Activated gamma-delta T cell treated with Interleukin-2 at 50 U/mL for 16 hours (primary cell): ENCODE measurements at places on chromosomes 5 and 9.

- DNase-seq = no peak
Observed at GRCh38 chr5:94983861-94984535, 300.9 kb downstream of the MCTP1 start.

- peak; percentile 68 for DNase-seq
Observed at GRCh38 chr5:1445313-1445688, at the start of gene SLC6A3. SLC6A3 (minus strand) TSS chr5:1445440; CDS start chr5:1443197, 2,243 bp downstream.

GRCh38 chr5:56406838-56407237 lies 173.7 kb upstream of the ANKRD55 start:
- DNase-seq = no peak

DNA sequence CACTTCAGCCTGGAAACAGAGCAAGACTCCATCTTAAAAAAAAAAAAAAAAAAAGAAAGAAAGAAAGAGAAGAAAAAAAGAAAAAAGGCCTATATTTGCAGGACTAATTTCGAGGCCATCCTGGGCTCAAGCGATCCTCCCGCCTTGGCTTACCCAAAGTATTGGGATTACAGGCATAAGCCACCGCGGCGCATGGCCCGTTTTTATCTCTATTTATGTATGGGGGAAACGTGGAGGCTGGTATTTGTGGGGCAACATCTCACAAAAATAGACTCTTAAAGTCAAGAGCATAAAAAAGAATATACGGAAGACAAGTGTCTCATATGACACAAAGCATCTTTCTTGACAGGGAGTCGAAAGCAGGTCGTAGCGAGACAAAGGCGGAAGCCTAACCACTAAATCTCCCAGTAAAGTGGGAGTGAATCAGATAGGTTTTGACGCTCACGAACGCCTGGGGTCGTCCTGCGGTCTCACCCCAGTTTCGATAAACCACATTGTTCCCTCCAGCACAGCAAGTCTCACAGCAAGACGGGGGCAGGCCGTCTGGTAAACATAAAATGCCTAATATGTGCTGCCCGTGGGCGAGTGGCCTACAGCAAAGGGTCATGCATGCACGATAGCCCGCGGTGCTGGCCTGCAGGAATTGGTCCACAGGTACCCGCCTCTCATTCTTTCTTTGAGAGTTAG lies 1.8 kb upstream of the TRIM41 start:
- peak; percentile 52 for DNase-seq

DNA sequence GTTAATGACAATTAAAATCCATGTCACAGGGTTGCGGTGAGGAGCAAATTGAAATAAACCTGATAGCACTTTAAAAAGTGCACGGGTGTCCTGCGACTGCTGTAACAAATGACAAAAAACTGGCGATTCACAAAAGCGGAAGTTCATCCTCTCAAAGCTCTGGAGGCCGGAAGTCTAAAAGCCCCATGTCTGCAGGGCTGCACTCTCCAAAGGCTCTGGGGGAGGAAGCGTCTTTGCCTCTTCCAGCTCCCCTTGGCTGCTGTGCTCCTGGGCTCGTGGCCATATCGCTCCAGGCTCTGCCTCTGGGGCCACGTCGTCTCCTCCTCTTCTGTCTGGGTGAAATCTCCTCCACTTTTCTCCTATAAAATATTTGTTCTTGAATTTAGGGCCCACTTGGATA lies 273.9 kb upstream of the IRX2 start:
- DNase-seq = no peak

GRCh38 chr9:129650680-129651235 lies 8.8 kb upstream of the ASB6 start:
- no peak for DNase-seq

- DNase-seq = no peak
Observed at GRCh38 chr9:25350011-25350410, 328.2 kb downstream of the TUSC1 start.

DNA sequence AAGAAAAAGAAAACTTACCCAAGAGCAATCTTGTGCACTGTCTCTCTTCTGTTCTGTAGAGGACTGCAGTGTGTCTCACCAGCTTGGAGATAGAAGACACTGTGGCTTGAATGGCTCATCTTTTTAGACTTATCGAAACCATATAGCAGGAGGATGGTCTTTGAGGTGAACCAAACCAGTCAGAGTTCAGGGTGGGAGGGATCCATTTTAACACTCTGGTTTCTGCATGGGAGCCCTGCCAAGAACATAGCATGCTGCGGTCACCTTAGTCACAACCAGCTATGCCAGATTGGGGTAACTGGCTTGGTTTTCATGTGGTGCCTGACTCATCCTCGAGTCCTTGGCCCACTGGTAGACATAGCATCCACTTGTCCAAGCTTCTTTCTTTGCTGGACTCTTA lies 135.1 kb downstream of the PAPPA start:
- DNase-seq = no peak

DNA sequence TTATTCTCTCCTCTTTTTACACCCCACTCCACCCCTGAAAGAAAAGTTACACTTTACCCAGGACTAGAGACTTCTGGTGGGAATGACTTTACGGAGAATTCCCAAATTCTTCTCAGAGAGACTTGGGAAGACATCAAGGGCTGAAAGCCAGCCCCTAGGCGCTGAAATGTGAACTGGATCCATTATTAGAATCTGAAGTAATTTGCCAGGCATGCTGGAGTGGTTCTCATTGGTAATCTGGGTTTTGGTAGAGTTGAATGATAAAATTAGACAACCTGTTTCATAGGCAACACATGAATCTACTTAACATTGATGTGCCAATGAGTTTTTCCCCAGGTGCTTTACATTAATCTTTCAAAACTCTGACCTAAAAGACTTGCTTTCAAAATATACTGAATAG lies 324.8 kb downstream of the ADAMTS6 start:
- no peak for DNase-seq

- DNase-seq = no peak
Observed at GRCh38 chr5:19676895-19677294, 311.1 kb downstream of the CDH18 start.

GRCh38 chr5:124130816-124131215 lies 615.6 kb downstream of the ZNF608 start:
- DNase-seq = no peak

DNA sequence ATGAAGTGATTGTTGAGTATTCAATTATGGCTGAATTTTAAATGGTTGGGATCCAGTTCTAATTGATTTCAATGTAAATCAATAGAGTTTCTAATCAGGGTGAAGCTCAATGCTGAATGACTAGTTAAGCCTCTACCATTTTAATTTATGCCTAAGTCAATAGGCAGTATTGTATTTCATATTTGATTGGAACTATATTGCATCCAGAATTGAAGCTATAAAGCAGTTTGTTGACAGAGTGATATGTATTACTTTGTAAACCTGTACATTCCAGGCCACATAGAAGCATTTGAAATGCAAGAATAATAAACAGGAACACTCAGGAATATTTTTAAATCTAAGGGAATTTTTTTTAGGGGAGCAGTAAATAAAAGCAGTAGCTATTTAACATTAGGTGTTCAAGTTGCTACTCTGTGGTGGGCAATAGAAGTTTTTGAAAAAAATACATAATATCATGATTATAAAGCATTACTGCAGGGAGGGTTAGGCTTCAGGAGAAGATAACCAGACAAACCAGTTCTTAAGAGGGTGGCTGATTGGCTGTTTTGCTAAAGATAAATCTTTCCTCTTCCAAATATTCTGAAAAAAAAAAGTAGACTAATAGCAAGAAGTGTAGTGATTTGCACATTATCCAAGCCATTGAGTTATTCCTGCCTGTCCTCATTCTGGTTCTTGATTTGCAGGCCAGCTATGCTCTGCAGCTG lies 492.0 kb upstream of the MEF2C start:
- no peak for DNase-seq

- DNase-seq = no peak
Observed at GRCh38 chr9:99353408-99353807, 131.3 kb downstream of the SEC61B start.

GRCh38 chr9:95954940-95955339 lies 79.4 kb downstream of the ERCC6L2 start:
- no peak for DNase-seq

- no peak for DNase-seq
Observed at GRCh38 chr5:65203746-65204145, 278.0 kb downstream of the ADAMTS6 start.

DNA sequence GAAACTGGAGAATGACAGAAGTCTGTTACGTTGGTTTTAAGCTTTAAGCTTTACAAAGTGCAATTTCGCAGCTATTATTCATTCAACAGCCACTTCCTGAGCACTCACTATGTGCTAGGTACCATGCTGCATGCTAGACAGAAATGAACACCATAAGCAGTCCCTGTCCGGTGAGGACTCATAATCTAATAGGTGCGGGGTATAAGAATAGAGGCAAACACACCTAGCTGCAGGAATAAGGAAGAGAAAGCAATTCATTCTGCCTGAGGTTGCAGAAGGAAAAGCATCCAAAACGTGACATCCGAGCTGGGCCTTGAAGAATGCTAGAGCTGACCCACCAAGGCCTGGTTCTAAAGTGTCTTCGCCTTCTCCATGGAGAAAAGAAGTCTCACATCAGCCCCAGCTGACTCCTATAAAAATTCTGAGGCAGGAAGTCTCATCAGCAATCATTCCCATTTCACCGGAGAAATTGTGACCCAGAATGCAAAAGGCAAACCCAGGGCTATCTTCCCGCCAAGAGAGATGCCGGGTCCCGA lies 542 bp downstream of the FKBP15 start:
- no peak for DNase-seq

DNA sequence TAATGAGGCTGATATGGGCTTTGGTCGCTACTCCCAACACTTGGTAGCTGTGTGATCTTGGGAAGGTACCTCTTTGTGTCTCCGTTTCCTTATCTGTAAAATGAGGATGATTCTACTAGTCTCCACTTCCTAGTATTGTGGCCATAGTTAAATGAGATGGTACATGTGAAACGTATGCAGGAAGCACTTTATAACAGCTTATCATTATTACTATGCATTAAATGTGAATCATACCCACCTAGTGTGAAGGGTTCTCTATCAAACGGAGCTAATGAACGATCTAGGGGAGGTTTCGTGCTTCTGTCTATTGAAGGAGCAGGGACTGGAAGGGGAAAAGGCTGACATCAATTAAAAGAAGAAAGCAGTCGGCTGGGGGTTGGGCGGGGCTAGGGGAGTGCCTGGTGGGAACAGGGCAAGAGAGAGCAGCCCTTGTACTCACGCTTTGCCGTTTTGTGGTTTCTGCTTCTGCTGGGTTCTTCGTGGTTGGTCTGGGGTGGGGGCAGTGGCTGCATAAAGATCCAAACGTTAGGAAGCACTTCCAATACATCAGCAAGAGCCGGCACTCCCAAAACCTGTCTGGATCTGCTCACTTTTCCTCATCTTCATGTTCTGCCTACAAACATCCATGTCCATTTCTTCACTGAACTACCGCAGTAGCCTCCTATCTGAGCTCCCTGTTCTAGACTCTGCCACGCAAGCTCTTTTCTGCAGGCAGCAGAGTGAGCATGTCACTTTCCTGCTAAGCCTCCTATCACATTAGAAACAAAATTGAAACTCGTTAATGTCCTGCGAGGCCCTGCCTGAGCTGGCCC lies 30.8 kb downstream of the LCP2 start:
- peak; percentile 47 for DNase-seq

DNA sequence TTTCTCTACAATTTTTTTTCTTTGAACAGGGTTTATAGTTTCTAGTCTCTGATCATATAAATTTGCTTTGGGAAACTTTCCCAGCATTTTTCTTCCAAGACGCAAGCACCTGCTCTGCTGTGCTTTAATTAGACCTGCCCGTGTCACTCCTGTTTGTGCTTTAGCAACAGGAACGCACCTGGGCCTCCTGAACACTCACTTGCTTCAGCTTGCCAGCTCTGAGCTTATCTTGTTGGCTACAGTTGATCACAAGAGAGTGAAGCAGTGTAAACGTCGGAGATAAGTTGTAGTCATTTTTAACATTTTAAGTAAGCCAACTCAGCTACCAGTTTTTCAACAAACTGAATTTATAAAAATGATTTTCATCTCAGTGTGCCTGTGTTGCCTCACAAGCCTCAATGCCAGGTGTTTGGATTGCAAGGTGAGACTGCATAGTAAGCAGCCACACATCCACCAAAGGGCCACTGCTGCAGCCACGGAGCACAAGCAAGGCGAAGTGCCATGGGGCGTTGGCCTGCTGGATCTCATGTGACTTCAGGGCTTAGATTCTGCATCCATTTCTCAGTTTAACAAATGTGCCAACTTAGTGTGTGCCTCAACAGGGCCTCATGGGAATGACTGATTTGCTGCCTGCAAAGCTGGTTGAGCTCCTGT lies 166.9 kb downstream of the TRIO start:
- DNase-seq = no peak

DNA sequence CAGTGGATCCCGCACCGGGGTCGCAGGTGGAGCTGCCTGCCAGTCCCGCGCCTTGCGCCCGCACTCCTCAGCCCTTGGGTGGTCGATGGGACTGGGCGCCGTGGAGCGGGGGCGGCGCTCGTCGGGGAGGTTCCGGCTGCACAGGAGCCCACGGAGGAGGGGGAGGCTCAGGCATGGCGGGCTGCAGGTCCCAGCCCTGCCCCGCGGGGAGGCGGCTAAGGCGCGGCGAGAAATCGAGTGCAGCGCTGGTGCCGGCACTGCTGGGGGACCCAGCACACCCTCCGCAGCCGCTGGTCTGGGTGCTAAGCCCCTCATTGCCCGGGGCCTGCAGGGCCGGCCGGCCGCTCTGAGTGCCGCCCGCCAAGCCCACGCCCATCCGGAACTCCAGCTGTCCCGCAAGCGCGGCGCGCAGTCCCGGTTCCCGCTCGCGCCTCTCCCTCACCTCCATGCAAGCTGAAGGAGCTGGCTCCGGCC lies 120.6 kb upstream of the MEF2C start:
- no peak for DNase-seq

DNA sequence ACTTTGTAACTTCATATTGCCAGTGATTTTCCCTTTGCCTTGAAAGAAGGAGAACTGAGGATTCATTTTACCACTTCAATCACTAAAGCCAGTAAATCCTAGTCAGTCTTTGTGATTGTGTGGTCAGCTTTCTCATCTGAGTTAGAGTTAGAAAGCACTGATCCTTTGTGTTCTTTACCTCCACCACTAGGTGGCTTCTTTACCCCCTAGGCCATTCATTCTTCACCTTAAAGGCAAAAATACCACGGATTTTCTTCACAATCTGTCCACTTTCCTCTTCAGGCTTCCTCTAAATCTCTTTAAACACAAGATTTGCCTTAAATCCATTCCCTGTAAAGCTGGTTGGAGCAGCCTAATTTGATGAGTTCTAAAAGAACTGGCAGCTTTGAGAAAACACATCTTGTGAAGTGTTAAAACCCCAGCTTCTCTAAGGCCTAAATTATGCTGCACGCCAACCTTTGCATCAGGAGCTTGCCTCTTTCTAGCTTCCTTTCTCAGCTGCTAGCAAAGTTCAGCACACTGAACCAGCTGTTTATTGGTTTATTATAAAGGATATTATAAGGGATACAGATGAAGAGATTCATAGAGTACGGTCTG lies 20.4 kb downstream of the BDP1 start:
- DNase-seq = no peak

- no peak for DNase-seq
Observed at GRCh38 chr5:171537070-171537849, 117.8 kb downstream of the FGF18 start.

DNA sequence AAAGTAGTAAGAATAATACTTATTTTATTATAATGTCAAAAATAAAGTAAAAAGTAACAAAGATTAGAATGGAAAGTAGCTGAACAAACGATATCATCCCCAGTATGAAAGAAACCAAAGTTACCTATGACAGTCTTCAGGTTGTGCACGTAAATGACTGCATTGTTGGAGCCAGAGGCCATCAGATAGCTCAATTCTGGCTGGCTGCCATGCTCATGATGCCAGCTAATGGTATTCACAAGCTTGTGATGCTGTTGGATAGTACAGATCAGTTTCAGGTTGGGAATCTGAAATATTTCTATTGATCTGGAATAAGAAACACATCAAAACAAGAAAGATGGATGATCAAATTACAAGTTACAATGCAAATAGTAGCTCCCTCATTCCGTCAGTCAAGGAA lies 21.1 kb downstream of the GEMIN5 start:
- no peak for DNase-seq
